Aorta (tissue), 5 donors: ENCODE measurements at places on chromosomes 6 and 20. TPM values are rescaled to one million over a fixed set of nuclear protein-coding genes. Genes with fewer than 3 reads are reported as not detected.

DNA sequence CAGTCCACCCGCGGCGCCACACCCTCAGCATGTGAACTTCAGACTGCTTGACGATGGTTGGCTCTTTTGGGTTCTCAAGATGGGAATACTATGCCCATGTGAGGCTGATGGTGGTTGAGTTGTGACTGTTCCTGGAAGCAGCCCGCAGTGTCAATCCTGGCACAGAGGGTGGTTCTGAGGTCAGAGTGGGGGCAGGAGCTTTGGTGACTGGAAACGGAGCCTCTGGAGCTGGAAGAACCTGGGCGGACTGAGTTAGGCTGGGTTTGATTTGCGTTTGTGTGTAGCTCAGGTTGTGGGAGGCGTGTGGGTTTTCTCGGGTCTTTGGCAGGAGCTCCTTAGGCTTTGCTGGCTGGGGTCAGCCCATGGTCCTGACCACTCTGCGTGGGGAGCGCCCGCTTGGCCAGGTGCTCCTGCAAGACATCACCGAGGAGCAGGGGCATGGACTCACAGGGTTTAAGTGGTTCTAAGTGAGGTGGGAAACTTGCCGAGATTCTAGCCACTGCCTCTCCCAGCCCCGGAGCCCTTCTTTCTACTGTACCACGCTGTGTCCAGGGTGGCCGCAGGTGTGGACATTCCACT is 37.3 kb upstream of the SLC22A1 start:
- H3K27ac ChIP-seq: no peak overlapping the region
- no peaks in the 10 kb centered on the region for H3K27me3 ChIP-seq
- no peak for DNase-seq
- H3K4me1 ChIP-seq: no peaks in the 10 kb centered on the region
- no peaks in the 10 kb centered on the region for H3K36me3 ChIP-seq

GRCh38 chr20:45021631-45022030 is 55.3 kb downstream of the STK4 start:
- no peak overlapping the region for H3K4me3 ChIP-seq
- no peaks in the 10 kb centered on the region for H3K4me1 ChIP-seq
- H3K36me3 ChIP-seq: no peaks in the 10 kb centered on the region
- H3K27ac ChIP-seq: no peak overlapping the region

GRCh38 chr20:62370807-62371587 is 3.9 kb upstream of the LAMA5 start:
- no peak overlapping the region for H3K27ac ChIP-seq
- DNase-seq: no peak
- no peaks in the 10 kb centered on the region for H3K4me1 ChIP-seq
- no peak overlapping the region for H3K4me3 ChIP-seq

GRCh38 chr6:154496793-154497517 is 13.5 kb downstream of the CNKSR3 start:
- H3K27ac ChIP-seq: no peak overlapping the region
- H3K27me3 ChIP-seq: no peaks in the 10 kb centered on the region
- no peak for DNase-seq
- H3K4me3 ChIP-seq: no peak overlapping the region
- H3K4me1 ChIP-seq: peaks cover 6% of the 10 kb centered on the region

- no peaks in the 10 kb centered on the region for H3K4me1 ChIP-seq
- no peak overlapping the region for H3K27ac ChIP-seq
These were observed 147.8 kb downstream of the TBC1D7 start for GRCh38 chr6:13180538-13180937.

GRCh38 chr6:143673669-143674068 is 4.1 kb upstream of the PHACTR2 start:
- no peak overlapping the region for H3K27ac ChIP-seq
- H3K36me3 ChIP-seq: no peaks in the 10 kb centered on the region
- no peak for DNase-seq

The PI16 gene
- not detected for polyA plus RNA-seq

The MAP7 gene
- polyA plus RNA-seq: 5.3 TPM

The SRMS gene
- not detected for polyA plus RNA-seq

The MCCD1 gene
- polyA plus RNA-seq: not detected
